GM06990 (cell line): ENCODE measurements at places on chromosomes 16 and 17.

- DNase-seq, result no peak
These were observed 28.8 kb downstream of the GRIN2C start for GRCh38 chr17:74830861-74831260.

DNA sequence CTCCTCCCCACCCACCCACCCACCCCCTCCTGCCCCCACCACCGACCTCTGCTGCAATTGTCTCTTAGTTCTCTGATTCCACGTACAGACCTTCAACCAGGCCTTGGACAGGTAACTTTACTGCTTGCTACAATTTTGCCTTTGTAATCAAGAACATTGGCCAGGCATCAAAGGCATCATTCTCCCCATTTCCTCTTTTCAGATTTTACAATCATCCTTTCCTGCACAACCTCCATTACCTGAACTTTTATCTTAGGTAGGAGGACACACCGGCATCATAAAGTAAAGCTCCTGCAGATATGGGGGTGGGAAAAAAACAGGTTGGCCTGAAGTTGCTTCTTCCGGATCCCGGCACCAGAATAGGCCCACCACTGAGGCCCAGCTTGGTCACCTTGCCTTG lies 25.7 kb upstream of the SUPT4H1 start:
- DNase-seq, result no peak

- no peak for DNase-seq
These were observed 25.3 kb downstream of the G6PC3 start for GRCh38 chr17:44095647-44096496.

- DNase-seq, result no peak
These were observed 140.4 kb downstream of the RGS9 start for GRCh38 chr17:65277576-65277975.

DNA sequence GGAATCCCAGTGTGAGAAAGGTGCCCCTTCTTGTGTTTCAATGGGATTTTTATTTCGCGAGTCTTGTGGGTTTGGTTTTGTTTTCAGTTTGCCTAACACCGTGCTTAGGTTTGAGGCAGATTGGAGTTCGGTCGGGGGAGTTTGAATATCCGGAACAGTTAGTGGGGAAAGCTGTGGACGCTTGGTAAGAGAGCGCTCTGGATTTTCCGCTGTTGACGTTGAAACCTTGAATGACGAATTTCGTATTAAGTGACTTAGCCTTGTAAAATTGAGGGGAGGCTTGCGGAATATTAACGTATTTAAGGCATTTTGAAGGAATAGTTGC lies 567 bp downstream of the UBB start:
- DNase-seq, result no peak

DNA sequence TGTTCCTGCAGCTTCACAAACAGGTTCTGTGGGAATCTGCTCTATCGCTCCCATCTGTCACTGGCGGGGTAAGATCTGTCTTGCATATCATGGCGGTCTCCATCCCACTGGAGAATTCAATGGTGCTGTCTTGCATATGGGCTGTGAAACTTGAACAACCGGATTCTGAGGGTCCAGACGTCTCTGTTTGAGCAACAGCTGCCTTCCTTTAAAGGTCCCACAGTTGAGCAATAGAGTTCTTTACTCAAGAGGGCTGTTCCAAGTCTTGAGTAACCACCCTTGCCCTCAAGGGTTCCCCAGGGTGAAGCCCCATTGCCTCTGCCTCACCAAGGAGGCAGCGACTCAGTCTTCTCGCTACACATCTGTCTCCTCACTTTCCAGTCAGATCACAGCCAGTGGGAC lies 50.8 kb downstream of the ZFHX3 start:
- DNase-seq, result no peak

DNA sequence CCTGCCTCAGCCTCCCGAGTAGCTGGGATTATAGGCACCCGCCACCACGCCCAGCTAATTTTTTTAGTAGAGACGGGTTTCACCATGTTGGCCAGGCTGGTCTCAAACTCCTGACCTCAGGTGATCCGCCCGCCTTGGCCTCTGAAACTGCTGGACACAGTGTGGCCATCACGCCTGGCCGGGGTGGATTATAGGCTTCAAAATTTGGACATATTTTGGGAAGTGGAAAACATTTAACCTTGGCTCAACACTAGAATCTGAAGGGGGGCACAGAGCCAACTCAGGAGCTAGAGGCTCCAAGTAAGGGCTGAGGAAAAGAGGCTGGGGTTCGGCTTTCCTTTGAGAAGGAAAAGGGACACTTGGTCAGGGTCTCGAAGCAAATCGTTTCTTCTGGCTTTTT lies 2.2 kb upstream of the CDK5R1 start:
- DNase-seq, result no peak

DNA sequence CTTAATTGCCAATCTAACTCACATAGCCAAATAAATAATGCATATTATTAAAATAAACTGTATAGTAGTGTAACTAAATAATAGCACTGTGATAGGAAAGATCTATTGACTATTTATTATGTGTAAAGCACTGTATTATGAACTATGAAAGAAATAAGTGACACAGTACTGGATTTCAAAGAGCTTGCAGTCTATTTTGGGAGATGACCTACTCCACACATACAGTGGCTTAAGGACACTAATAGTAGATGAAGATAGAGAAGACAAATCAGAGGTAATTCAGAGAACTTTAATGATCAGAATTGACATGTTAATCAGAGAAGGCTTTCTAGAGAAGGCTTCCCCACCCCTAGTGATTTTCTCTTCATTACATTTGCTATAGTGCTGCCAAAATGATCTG lies 14.6 kb downstream of the LASP1NB start:
- no peak for DNase-seq

- DNase-seq, result no peak
These were observed 5.6 kb downstream of the KCTD13 start for GRCh38 chr16:29920288-29921033.
